Trophoblast cell (in vitro differentiated cells and primary cell): ENCODE measurements at places on chromosomes 11 and 22.

- DNase-seq = no peak
Measured at GRCh38 chr22:46290843-46291785, 5.6 kb upstream of the GTSE1 start.

DNA sequence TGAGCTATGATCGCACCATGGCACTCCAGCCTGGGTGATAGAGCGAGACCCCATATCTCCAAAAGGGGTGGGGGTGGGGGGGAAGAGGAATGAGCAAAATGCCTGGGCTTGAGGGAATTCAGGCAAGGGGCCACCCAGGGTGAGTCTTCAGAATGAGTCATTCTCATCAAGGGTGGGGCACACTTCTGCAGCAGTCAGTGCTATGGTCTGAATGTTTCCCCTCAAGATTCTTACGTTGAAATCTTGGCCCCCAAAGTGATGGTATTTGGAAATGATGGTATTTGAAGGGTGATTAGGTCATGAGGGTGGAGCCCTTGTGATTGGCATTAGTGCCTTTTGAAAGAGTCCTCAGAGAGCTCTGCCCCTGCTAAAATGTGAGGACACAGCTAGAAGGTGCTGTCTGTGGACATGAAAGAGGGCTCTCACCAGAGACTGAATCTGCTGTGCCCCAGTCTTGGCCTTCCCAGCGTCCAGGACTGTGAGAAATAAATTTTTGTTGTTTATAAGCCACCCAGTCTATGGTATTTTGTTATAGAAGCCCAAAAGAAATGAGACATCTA is 86.4 kb upstream of the THY1 start:
- DNase-seq = peak; percentile 6

DNA sequence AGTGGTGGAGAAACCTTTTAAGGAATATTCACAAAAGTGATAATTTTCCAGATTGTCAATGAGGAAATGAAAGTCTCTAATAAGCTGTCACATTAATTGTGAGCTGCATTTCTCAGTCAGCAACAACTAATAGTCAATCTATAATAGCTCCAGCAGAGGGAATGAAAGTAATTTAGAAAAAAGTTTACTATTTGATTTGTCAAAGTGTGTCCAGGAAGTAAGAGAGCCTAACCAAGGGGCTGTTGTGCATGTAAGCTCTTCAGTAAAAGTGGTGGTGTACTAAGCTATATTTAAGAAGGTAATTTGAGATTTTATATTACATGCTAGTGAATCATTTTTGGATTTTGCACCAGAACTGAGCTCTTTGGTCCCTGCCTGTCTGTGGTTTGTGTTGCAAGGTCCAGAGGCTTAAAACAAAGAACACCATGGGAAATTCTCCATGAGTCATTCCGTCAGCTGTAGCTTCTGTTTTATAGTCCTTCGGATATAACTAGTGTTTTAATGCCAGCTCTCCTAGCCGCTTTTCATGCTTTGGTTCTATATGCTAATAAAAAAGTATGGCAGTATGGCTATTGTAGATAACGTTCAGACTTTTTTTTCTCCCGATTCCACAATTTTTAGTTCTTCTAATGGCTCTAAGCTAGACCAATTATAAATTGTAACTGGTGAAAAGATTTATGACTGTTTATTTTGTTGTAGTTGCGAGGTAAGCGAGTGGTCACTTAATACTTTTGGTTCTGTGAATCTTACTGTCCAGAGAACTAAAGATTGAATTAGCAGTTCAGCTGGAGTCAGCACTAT is 64.6 kb downstream of the ARHGEF12 start:
- peak; percentile 2 for DNase-seq

- peak; percentile 35 for DNase-seq
Measured at GRCh38 chr11:2193099-2193887, 21.7 kb upstream of the TH start.

- peak; percentile 88 for DNase-seq
Measured at GRCh38 chr11:71266114-71266833, 13.9 kb upstream of the SHANK2 start.

DNA sequence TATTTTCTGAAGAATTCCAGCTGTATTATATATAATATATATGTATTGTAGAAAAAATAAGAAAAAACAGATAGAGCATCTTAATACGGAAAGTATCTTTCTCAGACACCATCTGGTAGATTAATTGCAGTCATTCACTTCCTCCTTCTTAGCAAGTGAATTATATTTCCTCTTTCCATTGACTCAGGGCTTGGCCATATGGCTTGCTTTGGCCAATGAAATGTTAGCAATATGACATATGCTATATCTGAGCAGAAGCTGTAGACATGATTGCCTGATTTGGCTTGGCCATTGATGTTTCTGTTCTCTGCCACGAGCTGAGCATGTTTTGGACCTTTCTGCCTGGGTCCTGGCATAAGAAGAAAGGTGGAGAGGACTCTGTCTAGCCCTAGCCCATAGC is 34.4 kb upstream of the ZBED5 start:
- DNase-seq = no peak

- DNase-seq = no peak
Measured at GRCh38 chr11:99565333-99565732, 544.6 kb downstream of the CNTN5 start.

- no peak for DNase-seq
Measured at GRCh38 chr11:101113540-101113939, 16.1 kb downstream of the PGR start.

DNA sequence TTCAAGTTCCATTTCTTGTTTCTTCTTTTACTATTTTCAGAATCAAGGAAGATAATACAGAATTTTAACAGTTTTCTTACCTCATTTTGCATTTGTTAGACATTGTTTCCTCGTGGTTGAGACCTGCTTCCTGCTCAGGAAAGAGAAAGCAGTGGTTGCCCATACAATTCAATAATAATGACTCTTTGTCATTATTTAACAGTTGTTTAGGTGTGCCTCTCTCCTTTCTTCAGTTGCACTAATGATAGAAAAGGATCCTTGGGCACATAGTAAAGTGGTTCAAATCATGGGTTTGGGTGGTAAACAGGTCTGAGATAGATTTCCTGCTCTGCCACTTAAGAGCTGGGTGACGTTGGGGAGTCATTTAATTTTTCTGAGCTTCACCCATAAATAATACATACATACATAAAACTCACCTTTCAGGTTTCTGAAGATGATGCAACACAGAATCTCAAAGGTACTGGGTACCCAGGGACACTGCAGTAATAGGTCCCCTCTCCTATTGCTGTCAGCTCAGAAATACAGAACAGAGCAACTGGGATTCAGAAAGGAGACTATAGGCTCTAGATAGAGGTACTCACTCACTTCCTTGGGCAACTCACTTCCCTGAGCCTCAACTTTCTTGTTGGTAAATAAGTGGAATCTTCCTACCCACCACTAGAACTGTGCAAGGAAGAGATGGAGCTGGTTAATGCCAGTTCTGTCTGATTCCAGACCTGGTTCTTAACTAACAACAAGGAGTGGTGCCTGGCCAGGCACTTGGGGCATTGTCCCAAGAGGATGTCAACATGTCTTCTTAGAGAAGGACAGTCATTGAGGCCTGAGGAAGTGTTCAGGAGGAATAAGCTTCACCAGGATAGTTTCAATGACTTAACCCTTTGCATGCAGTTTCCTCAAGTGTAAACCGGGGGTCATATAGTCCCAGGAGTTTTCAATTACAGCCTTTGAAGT is 34.9 kb downstream of the CD44 start:
- DNase-seq = no peak

- DNase-seq = no peak
Measured at GRCh38 chr22:19674929-19675253, 39.4 kb upstream of the SEPTIN5 start.

DNA sequence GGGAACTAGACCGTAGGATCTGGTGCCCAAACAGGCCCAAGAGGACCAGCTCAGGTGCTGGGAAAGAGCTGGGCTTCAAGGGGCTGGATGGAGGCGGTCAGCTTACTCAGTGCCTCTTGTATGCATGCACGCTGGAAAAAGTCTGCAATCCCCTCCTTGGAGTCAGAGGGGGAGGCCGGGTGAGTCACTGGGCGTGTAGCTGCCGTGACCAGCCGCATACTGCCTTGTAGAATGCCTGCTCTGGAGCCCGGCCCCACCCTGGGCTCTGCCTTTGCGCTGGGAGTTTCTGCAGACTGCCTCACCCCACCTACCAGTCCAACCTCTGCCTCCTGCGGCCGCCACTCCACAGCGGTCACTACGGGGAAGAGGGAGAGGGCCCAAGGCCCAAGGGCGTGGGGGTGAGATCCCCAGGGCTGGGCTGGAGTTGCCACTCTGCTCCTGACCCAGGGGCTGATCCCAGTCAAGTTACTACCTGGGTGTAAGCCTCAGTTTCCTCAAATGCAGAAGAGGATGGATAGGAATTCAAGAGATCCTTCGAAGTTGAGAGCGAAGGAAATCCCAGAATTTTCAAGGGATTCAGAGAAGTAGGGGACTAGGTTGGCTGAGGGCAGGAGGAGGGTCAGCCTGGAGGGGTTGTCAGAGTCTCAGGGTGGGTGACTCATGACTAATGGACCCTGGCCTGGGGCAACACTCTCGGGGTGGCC is 4.2 kb downstream of the MRGPRF start:
- peak; percentile 82 for DNase-seq

- no peak for DNase-seq
Measured at GRCh38 chr11:34495724-34496377, 17.7 kb downstream of the ELF5 start.

- no peak for DNase-seq
Measured at GRCh38 chr11:130330101-130330684, 15.5 kb upstream of the ZBTB44 start.

DNA sequence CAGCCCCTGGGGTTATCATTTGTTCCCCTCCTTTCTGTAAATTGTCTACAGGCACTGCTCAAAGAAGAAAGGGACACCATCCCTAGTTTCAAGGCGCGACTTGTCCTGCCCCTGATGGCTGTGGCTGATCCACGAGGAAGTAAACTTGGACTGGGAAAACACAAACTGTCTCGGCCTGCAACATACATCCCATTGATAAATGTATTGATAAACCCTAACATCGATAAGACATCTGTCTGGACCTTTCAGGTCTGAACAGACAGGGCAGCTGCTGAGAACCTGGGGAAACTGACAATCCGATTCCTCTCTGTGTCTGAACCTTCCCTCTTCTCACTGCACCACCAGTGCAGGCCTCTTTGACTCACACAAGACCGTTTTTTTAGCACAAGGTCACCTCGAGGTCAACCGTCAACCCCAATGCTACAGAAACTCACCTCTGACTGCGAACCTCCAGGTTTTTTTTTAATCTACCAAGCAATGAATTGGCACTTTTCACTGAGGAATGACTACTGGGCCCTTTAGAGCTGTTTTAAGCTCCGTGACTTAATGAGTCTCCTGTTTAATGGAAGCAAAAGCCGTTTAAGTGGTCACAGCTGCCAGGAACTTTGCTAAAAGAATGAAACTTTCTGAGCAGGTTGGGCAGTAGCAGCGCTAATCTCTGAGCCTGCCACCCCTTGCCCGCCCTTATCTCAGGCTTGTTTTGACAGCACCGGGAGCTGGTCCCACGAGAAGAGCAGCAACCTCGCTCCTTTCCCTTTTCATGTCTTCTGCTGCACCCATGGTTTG is 203.8 kb upstream of the TMEM45B start:
- no peak for DNase-seq

DNA sequence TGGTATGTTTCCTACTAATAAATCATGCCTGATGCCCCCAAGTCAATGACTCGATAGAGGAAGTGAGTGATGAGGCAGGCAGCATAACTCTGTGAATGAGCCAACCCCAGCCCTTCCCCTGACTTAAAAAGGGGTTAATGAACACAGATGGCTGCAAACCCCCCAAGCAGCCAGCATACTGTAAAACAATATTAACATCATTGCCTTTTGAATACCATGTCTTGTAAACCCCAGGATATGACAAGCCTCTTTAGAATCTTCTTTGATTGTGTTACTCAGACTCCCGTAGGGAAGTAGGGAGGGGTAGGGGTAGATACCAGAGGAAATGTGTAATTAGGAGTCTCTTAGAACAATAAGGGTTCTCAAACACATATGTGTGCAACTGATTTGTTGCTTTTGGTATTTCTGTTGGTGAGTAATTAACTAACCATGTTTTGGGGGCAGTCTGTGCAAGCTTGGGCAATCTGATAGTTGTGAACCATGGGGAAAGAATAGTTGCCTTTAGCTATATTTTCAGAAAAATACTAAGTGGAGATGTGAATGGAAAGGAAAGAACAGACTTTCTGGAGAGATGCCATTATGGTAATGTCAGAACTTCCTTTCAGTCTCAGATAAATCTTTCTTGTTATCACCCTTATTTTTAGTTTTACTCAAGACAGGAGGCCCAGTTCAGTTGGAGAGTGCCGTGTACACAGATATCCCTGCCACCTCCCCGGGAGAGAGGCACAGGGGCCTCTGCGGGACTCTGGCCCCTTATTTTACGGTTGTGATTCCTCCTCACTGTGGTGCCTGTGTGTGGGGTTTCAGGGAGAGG is 701.8 kb downstream of the NTM start:
- DNase-seq = peak; percentile 6

GRCh38 chr11:68455485-68455884 is 5.1 kb upstream of the PPP6R3 start:
- no peak for DNase-seq

GRCh38 chr11:102187416-102188151 is 77.3 kb downstream of the YAP1 start:
- DNase-seq = no peak

- peak; percentile 50 for DNase-seq
Measured at GRCh38 chr22:41288245-41288946, 2.4 kb upstream of the RANGAP1 start.
